ENCODE measurements at places on chromosomes 2 and 18.
A peak's percentile ranks its signal among the peaks of the same experiment; 100 is the strongest.

DNA sequence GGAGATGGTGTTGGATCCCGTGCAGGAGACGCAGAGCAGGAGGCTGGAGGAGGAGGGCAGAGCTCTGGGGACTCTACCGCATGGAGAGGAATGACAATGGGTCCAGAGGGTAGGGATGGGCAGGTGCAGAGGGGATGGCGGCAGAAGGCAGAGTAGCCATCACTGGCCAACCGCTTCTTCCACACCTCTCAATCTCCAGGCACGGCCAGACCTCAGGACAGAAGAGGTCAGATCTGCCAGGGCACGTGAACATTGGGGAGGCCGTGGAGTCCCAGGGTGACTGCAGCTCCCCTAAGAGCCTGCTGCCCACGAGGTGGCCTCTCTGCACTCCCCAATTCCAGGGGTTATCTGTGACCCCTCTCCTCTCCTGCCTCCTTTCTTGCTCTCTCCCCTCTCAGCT lies 162.7 kb upstream of the HDAC4 start:
- no peak for DNase-seq

GRCh38 chr18:47485221-47485797 lies 233.8 kb upstream of the SKOR2 start:
- DNase-seq: no peak

DNA sequence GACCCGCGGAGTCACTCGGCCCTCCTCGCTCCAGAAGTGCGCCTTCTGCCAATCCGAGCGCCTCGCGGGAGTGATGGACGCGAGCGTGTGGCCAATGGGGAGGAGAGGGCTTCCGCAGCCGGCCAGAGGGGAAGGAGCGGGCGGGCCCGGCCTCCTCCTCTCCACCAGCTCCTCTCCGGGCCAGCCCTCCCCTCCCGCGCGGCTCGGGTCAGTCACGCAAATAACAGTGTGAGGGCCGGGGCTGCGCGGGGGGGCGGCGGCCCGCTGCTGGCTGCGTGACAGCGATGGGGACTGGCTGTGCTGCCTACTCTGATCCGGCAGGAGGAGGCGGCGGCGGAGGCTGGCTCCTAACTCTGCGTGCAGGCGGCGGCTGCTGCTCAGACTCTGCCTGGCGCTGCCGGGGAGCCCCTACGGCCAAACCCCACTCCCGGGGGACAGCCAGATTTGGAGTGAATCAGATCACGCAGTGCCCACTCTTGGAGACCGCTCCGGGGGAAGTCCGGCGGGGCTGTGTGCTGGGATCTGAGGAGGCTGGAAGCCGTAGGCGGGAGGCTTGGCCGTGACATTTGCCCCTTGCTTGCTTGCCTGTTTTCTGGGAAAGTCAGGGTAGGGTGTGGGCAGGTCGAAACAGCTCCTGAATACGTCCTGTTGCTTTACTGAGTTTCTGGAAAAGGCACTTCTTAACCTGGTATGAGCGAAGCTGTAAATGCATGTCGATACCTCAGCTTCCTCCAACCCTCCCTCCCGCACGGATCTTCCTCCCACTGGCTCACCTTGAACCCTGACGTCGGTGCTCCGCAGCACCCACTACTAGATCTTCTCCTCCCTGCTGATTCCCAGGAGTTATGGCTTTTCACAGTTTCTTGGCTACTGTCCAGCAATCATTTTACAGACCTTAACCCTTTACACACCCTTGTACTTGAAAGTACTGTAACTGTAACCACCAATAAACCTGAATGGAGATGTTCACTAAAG lies 97.9 kb upstream of the SERTAD2 start:
- DNase-seq: no peak

DNA sequence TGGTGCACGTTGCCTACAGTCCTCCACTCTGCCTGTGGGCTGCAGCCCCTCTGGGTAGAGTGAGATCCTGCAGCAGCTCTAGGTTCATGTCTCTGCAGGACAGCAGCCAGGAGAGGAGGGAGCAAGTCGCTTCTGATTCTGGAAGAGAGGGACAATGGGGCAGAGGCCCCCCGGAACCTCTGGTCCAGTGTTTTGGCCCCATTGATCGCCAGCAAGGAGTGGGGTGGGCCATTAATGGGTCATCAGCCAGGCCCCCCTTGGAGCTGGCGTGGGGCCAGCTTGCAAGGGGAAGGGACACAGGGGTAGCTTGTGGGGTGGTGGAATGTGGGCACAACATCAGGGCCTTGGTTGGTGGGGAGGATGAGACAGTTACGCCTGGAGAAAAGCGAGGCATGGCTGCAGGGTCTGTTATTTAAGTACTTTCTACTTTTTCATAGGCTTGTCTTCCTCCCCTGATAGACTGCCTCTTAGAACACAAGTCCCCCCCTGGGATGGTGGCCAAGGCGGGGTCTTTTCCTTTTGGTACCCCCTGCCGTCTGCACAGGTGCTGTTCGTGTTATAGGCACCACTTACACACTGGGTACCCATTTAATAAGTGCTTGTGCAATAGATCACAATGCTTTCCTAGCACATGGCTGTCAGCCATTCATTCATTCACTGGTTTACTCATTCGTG lies 44.6 kb downstream of the INHBB start:
- no peak for DNase-seq

- no peak for DNase-seq
Measured at GRCh38 chr18:34864836-34865497, 154.9 kb downstream of the DTNA start.

- DNase-seq: no peak
Measured at GRCh38 chr2:215845839-215846586, 167.3 kb downstream of the MREG start.

DNA sequence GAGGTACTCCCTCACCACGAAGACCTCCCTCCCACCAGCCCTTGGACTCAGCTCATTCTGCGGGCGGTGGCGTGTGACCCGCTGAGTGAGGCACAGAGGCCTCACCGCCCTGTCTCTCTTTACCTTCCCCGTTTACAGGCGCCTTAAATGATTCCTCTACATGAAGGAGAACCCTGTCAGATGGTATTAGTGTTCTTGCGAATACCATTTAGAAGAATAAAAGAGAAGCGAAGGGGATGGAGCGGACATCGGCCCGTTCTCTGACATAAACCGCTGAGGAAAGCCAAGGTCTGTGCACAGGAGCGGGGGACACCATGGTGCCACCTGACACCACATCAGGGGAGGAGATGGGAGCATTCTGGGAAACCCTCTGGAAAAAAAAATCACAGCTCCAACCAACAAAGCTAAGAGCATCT lies 179.8 kb downstream of the HDAC4 start:
- DNase-seq: peak; percentile 37
